Epithelial cell of umbilical artery (primary cell): ENCODE measurements at places on chromosomes 5 and 9. TPM values are rescaled to one million over a fixed set of nuclear protein-coding genes. Genes with fewer than 3 reads are reported as not detected.

The MEF2C gene
- 18.5 and 41.2 TPM in 2 replicates for total RNA-seq

The TRPM3 gene
- total RNA-seq = 0.46 and 1.6 TPM in 2 replicates

The CD14 gene
- total RNA-seq = 1.2 and 1.6 TPM in 2 replicates

The ELAVL2 gene
- total RNA-seq = 0.32 TPM in 1 of 2 replicates, not detected in the other
